Stromal cell of bone marrow (primary cell): ENCODE measurements at places on chromosomes 11 and 22.

- no peak for DNase-seq
Measured at GRCh38 chr11:45232341-45233080, 53.6 kb downstream of the SYT13 start.

DNA sequence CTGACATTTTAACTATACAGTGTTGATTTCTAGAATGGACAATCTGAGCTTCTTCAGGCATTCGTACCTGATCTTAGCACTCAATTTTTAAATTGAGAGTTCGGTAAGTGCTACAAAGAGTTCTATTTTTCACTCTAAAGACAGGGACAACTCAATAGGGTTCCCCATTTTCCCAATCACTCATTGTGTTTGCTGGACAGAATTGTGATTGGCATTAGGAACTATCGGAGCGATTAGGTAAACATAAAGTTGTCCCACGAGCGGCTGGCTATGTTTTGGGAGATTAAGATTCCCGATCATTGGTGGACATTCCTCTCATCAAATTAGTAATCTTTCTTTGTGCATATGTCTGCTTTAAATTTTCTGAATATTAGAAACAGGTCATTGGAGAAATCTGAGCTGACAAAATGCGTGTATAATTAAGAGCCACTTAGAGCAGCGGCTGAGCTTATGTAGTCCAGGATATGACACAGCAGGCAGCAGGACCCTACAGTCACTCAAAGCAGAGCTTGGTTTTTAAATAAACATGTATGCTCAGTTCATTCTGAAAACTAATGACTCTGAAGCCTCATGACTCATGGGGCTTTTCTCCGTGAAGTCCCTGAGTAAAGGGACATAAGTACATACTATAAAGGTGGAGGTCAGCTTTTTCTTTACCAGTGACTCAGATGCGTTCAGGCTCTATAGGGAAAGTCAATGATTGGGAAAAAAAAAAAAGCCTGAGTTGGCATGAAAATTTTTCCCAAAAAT is 109.4 kb downstream of the GRIA4 start:
- peak; percentile 4 for DNase-seq

DNA sequence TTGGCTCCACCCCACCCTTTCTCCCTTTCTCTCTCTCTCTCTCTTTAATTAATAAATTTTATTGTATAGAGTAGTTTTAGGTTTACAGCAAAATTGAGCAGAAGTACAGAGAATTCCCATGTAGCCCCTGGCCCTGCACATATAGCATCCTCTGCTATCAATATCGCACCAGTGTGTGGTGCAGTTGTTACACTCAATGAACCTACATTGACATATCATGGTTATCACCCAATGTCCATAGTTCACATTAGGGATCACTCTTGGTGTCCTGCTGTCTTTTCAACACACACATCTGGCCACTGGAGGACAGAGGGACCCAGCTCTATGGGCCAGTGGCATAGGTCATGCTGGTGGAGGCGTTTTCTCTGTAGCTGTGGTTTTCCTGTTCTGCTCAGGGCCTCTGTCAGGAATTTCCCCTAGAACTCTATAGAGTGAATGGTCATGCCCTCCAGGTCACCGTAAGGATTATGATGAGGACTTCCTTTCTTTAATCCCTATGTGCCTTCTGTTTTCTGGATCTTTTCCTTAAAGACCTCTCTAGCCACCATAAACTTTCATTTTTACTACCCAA is 98.2 kb upstream of the NAV2 start:
- no peak for DNase-seq

DNA sequence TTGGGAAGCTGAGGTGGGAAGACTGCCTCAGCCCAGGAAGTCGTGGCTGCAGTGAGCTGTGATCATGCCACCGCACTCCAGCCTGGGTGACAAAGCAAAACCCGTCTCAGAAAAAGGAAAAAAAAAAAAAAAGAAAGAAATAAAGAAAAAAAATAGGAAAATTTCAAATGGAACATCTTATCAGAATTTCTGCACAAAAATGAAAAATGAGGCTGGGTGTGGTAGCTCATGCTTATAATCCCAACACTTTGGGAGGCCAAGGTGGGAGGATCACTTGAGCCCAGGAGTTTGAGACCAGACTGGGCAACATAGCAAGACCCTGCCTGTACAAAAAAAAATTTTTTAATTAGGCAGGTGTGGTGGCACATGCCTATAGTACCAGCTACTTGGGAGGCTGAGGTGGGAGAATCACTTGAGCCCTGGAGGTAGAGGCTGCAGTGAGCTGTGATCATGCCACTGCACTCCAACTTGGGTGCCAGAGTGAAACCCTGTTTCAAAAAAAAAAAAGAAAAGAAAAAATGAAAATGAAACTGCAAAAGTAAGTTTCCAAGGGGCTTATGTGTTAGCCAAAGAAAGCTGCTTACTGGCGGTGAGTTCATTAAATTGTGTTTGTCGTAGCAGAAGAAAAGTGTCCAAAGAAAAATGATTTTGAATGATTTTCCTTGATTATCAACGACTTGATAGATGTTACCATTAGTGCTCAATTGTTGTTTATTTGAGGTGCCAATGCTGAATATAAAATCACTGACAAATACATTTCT is 7.5 kb upstream of the CRKL start:
- no peak for DNase-seq

GRCh38 chr11:6925636-6926207 is 504 bp upstream of the ZNF215 start:
- no peak for DNase-seq

DNA sequence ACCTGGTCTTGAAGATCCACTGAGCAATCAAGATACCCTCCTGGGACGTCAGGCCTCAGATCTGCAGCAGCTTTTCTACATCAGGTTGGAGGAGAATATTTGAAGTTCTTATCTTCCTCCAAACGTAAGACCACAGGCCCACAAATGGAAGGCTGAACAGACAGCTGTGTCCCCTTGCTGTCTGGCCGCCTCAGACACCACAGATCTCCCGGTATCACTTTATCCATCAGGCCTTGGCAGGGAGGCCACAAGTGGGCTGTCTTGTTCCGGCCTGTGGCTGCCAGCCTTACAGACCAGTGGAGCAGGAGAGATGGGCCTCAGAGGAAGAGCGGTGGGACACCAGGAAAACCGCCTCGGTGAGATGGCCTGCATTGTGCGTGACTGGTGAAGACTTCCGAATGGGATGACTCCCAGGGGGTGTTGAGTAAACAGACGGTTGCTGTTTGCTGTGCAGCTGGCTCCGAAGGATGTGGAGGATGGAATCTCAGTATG is 15.9 kb downstream of the UBASH3B start:
- no peak for DNase-seq

DNA sequence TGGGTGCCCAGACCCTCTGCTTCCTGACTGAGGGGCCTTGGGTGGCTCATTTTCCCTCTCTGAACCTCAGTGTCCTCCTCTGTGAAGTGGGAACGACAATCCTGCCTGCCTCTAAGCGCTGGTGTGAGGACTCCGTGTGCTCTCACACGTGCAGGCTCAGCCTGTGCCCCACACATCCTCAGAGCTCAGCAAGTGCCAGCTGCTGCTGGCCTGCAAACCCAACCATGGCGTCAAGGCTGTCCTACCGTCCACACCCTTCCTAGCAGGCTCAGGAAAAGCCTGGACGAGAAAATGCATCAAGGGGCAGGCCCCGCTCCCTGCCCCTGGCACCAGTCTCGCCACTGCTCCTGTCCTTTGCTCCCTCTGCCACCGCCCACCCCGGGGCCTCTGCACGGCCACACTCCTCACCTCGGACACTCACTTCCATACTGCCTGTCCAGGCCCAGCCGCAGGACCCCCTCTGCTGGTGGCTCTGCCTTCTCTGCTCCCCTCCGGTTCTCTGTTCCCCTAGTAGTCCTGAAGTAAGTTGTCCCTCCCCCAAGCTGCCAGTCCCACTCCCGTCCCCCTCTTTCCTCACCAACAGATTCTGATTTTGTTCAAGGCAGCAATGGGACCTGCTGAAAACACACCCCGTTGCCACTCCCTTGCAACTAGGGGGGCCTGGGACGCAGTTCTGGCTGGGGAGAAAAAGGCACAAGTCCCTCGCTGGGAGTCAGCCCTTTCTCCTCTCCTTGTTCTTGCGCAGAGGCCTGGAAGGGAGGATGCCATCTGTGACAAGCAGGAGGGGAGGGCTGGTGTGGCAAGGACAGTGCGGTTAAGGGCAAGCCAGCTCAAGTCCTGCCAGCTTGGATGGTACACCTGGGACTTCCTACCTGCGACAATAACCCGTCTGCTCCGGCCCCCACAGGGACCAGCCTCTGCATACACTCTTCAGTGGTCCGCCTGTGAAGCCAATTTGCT is 62.2 kb downstream of the ARFGAP3 start:
- DNase-seq, result no peak

DNA sequence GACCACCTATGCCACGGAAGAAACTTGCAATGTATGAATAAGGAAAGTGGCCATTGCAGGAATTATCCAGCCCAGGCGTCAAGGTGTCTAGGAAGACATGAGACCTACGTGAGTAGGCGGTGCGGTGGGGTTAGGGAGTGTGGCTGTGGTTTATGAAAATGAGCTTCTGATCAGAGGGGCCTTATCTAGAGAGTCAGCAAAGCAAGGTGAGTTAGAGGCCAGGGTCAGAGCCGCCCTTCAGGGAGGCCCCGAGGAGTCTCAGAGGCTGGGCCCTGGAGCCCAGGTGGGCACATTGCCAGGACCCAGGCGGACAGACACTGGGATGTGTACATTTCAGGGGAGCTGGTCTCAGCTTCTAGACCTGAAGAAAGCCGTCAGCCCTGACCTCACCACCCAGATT is 13.8 kb upstream of the LINC01488 start:
- DNase-seq, result no peak

DNA sequence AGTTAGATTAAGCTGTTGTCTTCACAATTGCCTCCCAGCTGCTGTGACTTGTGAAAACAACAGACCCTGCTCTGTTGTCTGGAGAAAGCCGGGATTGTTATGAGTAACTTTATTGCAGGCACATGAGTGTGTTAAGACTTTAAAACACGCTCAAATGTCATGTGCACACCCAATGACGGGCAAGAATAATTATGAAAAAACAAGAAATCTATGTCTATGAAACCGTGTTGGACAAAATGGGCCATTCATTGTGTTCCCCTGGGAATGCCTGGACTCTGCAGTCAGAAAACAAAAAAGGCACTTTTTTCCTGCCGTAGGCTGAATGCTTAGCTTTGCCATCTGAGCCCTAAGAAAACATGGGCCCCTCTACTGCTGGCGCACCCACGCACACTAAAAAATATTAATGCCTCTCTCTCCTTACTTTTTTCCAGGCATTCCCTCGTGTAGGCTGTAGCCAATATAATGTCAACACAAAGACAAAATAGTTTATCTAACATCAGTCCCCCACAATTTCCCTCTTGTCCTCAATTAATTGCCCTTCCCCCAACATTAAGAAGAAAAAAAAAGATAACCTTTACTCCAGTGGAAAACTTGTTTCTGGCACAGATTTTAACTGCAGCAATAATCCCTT is 207.9 kb downstream of the SOX6 start:
- no peak for DNase-seq

DNA sequence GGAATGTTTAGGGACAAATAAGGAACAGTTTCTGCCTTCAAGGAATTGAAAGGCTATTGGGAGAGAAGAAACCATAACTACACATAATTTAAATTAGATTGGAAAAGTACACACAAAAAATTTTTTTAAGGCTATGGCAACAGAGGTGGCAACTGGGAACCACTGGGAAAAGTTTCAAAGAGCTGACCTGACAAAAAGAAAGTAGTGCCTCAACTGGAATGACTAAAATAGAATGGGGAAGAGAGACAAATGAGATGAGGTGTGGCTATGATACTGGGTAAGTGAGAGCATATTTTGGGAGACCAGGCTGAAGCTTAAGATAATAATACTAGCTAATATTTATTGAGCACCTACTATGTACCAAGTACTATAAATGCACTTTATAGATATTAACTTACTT is 2.9 kb upstream of the AKIP1 start:
- no peak for DNase-seq

GRCh38 chr11:20512869-20513268 is 86.5 kb upstream of the SLC6A5 start:
- no peak for DNase-seq

GRCh38 chr11:17385492-17385891 is 3.0 kb downstream of the KCNJ11 start:
- DNase-seq, result no peak

- no peak for DNase-seq
Measured at GRCh38 chr22:50085211-50085972, at the start of gene MLC1. MLC1 (minus strand) TSS chr22:50085426; CDS start chr22:50084902, 524 bp downstream.

- DNase-seq, result no peak
Measured at GRCh38 chr11:45906965-45907611, at the start of gene FREY1. FREY1 (minus strand) TSS chr11:45907271; CDS start chr11:45907245, 26 bp downstream.

DNA sequence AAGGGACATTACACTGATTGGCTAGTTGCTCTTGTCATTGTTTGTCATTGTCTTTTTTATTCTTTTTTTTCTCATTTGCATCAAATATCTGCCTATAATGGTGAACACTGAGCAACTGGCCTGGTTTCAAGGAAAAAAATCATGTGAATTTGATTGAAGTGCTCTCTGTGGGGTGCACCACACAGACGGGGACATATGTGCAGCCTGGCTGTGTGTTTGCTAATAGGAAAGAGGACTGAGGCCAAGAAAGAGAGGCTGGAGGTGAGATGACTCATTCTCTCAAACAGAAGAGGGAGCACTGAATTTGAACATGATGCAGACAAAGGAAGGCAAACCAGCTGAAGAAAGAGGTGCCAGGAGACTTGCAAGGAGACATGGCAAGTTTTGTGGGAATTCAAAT is 684.9 kb upstream of the CCDC90B start:
- DNase-seq, result peak; percentile 14
